ENCODE measurements at places on chromosomes 3 and 15. TPM values are rescaled to one million over a fixed set of nuclear protein-coding genes. Genes with fewer than 3 reads are reported as not detected.

The C2CD4A gene
- 2.6 TPM for polyA plus RNA-seq

The AADACL2 gene
- polyA plus RNA-seq: not detected

The ZNF662 gene
- 1.4 TPM for polyA plus RNA-seq

The TKT gene
- 118 TPM for polyA plus RNA-seq

The MRAS gene
- 10.3 TPM for polyA plus RNA-seq

The GRK7 gene
- not detected for polyA plus RNA-seq

The LMCD1 gene
- polyA plus RNA-seq: 21.0 TPM

The LNP1 gene
- 1.6 TPM for polyA plus RNA-seq

All from stomach (tissue), 19 donors.